Activated CD8-positive, alpha-beta memory T cell treated with anti-CD3 and anti-CD28 coated beads for 4 hours (primary cell): ENCODE measurements at places on chromosomes 3 and 15.

DNA sequence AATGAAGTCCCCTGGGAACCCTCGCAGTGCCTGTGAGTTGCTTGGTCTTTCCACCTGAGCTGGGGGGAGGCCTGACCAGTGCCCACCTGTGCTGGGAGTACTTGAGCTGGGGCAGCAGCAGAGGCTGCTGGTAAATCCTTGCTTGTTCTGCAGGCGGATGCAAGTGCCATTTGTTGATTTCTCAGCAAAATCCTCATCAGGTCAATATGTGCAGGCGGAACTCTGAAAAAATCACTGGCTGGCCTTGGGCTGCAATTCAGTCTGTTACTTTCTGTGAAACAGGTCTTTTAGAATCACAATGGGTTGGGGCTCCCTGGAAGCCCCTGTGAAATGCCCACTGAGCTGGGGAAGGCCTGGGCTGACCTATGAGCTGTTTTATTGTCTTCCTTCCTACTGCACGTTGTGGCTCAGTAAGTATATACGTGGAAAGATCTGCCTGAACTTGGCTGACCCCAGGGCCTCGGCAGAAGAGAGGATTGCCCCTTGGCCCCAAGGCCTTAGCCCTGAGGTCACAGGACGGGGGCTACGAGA lies 182.0 kb upstream of the RGMA start:
- no peak for DNase-seq

DNA sequence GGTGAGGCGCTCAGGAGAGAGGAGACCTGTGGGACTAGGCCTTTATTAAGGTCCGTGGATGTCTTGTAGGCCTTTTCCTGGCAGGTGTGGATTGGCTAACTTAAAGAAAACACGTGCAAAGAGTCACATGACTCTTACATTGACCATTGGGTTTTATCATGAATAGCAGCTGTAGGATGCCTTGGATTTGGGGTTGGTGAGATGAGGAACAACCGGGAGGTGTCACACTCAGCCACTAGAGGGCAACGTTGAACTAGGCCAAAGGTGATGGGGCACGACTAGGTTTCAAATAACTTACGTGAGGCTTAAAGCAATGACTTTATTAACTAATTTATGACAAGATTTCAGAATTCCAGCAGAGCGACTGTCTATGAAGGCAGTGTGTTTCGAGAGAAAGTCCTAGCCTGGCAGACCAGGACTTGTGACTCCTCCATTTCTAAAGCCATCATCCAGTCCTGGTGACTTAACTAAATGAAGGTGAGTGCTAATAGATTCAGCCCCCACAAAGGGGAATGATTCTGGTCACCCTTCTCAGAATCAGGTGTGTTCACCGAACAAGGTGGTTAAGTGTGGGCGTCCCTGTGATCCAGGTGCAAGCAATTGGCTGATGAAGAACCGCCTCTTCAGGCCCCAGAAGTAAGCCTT lies 345.6 kb downstream of the MCTP2 start:
- DNase-seq = no peak

DNA sequence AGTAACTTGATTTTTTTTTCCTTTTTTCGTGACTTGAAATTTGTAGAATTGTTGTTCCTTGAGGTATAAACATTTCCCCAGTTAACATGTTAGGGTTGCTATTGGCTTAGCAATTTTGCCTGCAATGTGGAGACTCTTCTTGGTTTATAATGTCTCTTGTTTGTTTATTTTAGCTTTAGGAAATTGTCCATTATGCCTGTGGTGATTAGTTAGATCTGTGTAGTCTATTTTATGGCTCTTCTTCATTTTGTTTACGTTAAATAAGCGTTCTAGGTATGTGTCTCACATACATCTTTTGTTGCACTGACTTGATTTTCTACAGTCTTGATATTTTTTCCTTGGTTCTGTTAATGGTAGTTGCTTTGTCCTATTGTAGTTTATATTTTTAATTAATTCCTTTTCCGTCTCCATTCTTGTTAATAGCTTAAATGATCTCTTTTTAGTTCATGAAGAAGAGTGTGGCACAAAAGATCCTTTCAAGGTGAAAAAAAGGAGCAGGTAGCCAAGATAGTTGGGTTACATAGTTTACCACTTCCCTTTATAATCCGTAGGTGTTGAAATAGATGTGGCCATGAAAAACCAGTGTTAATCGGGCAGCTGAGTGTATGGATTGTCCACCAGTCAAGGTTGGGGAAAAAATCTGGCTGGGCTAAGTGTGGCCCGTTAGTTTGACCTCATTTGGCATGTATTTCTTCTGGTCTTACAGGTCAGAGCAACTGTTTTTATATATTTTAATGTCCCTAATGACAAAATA lies 12.1 kb downstream of the IQGAP1 start:
- no peak for DNase-seq

DNA sequence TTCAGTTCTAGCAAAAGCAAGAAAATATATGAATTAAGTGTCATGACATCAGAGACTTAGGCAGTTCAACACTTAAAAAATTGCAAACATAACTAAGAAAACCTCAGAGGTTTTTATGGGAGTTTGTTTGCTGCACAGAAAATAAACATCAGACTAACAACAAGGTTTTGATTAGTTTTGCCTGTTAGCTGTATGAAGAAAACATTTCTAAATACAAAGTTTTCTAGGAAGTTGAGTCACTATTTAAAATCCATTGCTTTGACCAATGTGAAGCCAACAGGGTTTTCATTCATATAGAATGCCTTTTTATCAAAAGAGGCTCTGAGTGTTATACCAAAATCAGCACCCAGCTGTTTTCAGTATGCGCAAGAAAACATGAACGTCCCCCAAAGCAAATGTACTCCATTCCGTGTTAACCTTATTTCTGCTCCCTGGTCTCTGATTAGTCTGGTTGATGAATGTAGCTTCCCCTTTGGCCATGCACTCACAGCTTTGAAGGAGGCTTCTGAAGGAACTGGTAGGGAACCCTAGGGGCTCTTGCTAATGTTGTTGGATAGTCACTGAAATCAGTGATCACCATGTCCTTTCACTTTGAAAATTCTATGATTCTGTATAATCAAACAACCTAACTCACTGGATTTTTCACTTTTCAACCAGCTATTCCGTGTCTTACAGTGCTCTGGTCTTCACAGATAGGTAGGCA lies 89.6 kb upstream of the TSEN2 start:
- no peak for DNase-seq

DNA sequence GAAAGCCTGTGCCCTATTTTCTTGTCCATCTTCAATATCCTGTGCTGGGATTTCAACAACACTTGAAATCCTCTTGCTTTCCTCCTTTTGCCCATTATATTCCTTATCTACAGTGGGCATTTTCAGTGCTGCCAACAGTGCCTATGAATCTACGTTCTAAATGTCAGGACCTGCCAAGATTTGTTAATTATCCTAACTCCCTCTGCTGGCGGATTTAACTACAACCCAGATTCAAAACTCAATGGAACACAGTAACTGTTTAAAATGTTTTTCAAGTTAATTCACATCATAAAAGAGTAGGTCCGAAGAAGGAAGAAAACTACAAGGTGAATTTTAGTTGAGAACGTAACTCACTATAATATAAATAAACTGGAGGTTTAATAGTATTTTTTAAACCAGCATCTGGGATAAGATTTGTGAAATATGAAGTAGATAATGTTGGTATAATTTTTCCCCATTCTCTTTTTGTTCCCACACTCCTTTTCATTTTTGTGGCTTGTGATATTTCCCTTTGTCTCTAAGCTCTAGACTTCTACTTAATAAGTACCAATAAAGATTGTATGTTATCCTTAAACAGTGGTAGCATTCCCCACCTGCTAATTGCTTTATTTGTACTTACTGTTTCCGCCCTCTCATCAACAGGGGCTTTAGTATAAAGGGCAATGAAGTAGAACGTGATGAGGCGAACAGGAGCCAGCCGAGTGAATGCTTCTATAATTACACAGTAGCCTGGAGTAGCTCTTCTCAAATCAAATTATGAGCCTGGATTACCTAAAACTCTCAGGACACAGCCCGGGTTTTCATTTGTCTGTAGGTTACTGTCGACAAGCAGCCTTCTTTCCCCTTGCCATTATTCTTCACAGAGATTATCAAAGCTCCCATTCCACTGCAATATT lies 302.5 kb upstream of the ATP11B start:
- no peak for DNase-seq

DNA sequence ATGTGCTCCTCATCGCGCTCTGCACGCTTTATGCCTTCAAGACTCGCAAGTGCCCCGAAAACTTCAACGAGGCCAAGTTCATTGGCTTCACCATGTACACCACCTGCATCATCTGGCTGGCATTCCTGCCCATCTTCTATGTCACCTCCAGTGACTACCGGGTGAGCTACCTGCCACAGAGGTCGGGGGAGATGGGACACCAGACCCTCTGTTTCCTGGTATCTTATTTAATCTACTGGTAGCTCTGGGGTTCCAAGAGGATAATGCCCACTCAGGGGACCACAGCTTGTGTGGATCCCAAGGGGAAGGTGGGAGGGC lies 9.1 kb downstream of the GRM2 start:
- DNase-seq = no peak

DNA sequence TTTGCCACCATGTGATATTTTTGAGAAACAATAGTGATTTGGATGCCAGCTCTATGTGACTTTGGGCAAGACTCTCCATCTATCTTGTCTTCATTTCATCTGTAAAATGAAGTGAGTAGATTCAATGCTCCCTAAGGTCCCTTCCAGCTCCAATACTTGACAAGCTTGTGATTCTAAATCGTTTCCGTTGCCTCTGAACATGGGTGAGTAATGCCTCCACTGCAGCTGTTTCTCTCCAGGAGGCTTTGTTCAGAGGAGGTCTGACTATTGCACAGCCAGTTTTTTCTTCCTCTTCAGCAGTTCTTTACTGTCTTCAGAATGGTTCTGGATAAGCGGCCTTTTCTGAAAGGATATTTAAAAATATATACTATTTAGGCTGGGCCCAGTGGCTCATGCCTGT lies 14.8 kb upstream of the TMOD3 start:
- DNase-seq = no peak

DNA sequence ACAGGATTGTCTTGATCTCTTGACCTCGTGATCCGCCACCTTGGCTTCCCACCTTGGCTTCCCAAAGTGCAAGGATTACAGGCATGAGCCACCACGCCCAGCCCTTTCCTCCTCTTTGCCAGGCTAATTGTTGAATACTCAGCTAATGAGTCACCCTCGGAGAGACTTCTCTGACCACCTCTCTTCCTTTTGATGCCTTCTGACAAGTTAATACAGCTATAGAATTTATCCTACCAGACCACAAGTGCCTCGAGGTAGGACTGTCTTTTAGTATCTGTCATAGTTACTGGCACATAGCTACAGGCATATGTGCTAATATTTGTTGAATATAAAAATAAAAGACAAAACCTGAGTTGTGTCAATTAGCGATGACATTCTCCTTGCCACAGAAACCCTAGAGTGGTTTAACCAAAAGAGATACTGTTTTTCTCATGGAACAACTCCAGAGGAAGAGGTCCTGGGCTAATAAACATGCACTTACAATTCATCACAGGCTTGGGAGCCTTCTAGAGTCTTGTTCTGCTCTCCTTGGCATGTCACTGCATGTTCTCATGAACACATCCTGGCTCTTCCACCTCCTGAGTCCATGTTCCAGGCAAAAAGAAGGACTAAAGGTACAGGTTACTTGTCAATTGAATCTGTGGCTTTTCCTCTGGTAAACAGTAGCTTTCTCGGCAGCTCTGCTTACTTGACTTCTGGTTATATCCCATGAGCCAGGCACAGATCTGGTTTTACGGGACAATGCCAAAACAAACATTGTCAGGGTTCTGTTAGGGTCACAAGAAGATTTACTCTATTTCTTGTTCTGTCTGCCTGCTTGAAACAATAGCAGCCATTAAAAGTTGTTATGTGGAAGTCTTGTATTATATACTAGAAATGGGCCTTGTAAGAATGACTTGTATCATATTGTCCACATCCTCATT lies 332.3 kb downstream of the THSD4 start:
- no peak for DNase-seq

DNA sequence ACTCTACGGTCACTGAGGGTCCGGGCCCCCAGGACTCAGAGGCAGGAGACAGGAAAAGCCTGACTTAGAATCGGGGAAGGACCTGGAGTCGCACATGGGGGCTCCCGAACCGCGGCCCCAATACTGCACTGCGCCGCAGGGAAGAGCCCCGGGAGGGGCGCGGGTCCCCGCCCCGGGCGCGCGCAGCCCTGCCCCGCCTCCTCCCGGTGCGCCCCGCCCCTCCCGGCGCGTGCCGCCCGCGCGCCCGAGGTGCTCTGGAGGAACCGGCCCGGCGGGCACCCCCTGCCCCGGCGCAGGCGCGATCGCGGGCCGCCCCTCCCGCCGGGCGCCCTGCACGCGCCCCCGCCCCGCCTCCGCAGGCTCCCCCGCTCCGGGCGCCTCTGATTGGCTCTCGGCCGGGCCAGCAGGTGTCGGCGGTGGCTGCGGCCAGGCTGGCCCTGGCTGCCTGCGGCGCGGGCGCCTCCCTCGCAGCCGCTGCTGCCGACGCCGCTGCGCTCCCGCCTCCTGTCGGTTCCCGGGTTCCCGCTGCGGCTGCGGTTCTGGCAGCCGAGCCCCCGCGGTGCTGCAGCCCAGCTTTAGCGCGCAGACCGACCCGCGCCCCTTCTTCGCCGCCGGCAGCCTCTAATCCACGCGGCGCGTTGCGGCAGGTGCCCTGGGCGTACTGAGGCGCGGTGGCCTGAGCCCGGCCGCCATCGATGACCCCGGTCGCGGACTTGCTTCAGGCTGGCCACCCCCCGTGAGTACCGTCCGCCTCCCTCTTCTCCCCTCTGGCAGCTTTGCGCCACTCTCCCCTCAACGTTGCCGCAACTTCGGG lies at the start of gene MYRIP:
TSS of gene MYRIP (plus strand) at position 429 of the 814 bp plus-strand sequence. CDS start 91,208 bp downstream, outside the sequence.
- DNase-seq = no peak
